ENCODE measurements at places on chromosomes 3 and 15.

- peak; percentile 62 for DNase-seq
Measured at GRCh38 chr3:64685800-64686445, 1.9 kb downstream of the ADAMTS9 start.

GRCh38 chr3:159776779-159777178 is 211.9 kb upstream of the IL12A start:
- DNase-seq: no peak

GRCh38 chr3:5029715-5030114 is 50.5 kb downstream of the BHLHE40 start:
- no peak for DNase-seq

DNA sequence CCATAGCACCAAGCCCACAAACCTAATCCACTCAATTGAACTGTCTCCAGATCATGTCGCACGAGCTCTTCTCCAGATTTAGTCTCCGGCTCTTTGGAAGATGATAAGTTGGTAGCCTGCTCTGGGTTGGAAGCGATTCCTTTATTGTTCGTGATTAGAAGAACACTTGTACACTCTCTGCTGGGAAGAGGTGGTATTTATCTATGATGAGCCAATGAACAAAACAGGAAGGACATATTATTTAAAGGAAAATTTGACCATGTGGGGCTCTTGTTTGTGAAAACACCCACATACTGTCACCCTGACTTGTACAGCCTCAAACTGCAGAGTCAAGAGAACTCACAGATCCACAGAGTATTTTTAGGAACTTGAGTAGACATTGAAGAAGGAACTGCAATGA is 54.4 kb downstream of the MYZAP start:
- DNase-seq: no peak

DNA sequence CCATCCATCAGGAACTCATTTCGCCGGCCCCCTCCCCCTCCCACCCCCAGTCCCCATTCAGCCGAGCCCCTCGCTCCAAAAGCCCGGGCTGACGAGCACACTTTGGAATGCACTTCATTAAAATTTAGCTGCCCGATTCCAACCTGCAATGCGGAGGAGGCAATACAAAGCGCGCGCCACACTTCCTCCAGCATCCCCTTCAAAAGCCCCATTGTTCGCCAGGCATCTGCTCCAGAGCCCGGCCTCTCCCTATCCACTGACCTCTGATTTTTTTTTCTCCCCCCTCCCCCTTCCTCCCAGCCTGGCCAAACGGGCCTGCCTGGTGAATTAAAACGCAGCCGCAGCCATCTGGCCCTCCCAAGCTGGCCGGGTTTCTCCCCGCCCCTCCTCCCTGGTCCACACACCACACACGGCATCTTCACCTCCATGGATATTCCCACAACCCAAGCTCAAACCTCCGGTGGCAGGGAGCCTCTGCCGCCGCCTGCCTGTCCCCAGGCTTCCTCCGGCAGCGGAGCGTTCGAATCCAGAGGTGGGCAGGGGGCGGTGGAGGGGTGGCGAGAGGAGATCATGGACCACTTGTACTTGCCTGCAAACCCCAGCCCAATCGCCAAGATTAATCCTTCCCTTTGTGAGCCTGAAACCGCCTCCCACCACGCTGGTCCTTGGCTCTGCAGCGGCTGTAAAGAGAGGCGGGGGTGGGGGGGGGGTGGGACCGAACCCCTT is 441.3 kb downstream of the MAGI1 start:
- no peak for DNase-seq

DNA sequence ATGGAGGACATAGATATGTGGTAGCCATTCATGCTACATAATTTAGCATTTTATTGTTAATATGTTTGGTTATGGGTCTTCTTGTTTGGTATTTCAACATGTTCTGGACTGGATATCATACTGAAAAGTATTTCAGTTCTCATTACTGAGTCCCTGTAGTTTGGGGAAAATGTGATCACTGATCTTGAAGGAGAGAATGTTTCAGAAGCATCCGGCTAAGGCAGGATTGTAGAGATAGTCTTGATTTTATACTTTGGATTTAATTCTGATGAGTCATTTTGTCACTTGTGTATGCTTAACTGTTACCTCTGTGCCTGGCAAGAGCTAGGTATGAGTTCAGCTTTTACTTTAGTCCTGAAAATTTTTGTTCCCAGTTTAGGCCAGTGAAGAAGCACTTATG is 7.1 kb downstream of the CHD2 start:
- DNase-seq: no peak

GRCh38 chr3:28989646-28990089 is 291.2 kb upstream of the RBMS3 start:
- peak; percentile 6 for DNase-seq

GRCh38 chr3:55912880-55913279 is 425.8 kb upstream of the WNT5A start:
- DNase-seq: no peak

DNA sequence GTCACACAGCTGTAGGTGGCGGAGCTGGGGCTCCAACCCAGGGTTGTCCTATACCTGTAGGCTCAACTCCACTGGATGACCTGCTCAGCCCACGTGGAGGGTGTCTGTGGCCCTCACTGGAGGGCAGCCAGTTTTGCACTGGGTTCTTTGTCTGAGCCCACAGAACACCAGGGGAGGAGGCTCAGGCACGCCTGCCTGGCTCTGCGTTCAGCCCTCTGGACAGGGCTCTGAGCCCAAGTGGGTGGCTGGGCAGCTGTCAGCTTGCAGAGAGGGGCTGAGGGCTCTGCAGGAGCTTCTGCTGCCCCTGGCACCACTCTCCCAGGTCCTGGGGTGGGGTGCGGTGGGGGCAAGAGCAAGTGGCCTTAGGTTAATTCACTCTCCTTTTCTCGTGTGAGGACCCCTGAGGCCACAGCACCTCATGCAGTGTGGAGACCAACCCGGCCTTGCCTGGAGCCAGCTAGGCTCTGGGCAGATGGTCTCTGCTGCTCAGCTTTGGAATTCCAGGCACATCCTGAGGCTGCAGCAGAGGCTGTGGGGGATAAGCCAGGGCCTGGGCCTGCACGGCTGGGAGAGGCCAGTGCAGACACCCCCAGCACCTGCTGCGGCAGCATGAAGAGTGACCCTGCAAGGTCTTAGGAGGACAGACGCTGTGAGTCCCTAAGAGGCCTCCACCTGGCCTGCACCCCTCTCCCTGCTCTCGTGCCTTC is 23.5 kb downstream of the DUSP7 start:
- no peak for DNase-seq

GRCh38 chr3:5431146-5431545 is 243.6 kb downstream of the EDEM1 start:
- DNase-seq: peak; percentile 31

GRCh38 chr3:123755085-123755484 is 129.0 kb downstream of the MYLK start:
- DNase-seq: no peak

DNA sequence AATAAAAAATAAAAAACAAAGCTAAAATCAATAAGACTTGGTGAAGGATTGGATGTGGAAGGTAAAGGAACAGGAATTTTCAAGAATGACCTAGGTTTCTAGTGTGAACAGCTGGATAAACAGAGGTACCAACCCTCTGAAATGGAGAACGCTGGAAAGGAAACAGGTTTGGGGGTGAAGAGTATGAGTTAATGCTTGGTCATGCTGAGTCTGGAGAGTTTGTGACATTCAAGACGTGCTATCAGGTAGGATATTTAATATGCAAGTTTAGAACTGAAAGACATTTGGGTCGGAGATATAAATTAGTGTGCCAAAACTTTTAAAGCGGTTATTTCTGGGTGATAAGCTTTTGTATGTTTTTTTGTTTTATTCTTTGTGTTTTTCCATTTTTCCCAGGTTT is 11.4 kb upstream of the KLHL6 start:
- DNase-seq: no peak

- DNase-seq: no peak
Measured at GRCh38 chr15:41825145-41825544, 2.7 kb upstream of the JMJD7 start.

GRCh38 chr3:191357909-191358308 is 27.6 kb upstream of the UTS2B start:
- DNase-seq: no peak

- DNase-seq: peak; percentile 64
Measured at GRCh38 chr15:89662893-89663626, 7.8 kb upstream of the KIF7 start.

DNA sequence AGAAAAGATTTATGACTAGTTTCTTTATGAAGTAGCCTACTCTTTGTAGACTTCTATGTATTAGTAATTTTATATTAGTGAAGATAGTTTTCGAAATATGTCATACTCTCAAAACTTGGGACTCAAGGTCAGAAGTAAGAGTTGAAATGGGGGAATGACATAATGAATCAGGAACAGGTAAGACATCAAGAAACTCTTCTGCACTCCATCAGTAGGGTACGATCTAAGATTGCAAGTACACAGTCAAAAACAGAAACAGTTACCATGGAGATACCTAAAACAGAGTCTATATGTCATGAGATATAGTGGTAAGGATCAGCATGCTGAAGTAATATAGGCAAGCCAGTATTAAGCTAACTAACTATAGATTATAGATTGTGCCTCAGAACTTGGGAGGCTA is 187.0 kb upstream of the MLF1 start:
- DNase-seq: no peak

- DNase-seq: no peak
Measured at GRCh38 chr15:67549736-67550135, 7.2 kb downstream of the MAP2K5 start.

DNA sequence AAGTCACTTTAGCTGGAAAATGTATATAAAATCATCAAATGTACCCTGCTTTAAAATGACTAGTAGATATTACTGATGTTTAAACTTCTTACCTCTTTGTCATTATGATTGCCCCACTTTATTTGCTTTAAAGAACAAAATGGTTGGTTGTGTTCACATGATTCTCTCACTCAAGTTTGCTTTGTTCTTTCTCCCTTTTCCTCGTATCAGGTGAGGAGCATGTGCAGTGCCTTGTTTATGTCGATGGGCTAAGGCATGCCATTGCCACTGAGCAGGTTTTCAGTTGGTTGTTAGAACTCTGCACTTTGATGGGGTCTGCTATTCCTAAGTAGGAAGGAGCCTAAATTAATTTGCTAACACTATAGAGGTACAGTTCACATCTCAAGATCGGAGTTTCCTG is 5.3 kb downstream of the MAP2K5 start:
- DNase-seq: no peak

DNA sequence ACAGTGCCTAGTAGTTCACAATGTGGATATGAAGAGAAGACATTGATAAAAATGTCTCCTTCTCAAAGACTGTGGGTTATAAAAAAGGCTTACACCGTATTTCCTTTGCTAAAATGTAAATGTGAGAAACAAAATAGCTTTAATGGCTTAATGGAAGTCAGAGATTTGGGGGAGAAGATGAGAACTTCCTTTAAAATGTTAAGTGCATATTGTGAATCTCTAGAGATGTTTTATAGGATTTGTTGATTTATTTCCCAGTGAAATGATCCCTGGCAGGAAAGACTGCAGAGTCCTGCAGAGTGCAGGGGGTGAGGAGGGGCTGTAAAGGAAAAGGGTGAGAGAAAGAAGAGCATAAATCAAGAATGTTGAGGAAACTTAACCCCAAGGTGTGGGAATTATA is 305.1 kb downstream of the GAP43 start:
- DNase-seq: no peak

DNA sequence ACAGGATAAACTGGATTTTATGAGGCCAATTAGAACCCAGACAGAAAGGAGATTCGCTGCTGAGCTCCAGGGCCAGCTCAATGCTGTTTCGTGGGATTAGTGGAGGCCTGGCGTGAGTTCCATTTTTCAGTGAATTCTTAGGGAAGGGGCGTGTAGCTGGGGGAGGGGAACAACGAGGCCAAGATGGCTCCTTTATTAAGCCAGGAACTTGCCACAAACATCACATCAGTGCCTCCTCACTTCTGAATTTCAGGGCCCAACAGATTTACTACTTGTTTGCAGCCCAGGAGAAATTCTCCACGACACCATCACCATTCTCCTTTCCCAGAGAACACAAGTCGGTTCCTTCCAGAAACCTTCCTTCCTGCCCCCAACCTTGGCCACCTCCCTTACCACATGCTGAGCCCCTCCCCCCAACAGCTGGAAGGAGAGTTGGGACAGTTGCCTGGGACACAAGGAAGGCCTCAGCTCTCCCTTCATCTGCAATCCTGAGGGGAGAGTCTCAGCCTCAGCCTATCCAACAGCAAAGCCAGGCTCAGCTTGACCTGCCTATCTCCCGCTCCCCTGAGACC is 5.8 kb downstream of the IGDCC4 start:
- no peak for DNase-seq

- DNase-seq: no peak
Measured at GRCh38 chr3:23817508-23818223, 11.9 kb downstream of the UBE2E1 start.

GRCh38 chr15:67941648-67942310 is 101.9 kb upstream of the RNU6-1 start:
- DNase-seq: no peak

- peak; percentile 42 for DNase-seq
Measured at GRCh38 chr3:191244242-191244867, 45.3 kb downstream of the OSTN start.

- no peak for DNase-seq
Measured at GRCh38 chr3:36893826-36894225, 51.0 kb downstream of the TRANK1 start.

- DNase-seq: no peak
Measured at GRCh38 chr3:157782236-157782635, 279.0 kb upstream of the VEPH1 start.

- peak; percentile 48 for DNase-seq
Measured at GRCh38 chr15:90097475-90097874, 4.8 kb downstream of the IDH2 start.

- no peak for DNase-seq
Measured at GRCh38 chr3:65619451-65619881, 419.3 kb downstream of the MAGI1 start.

- no peak for DNase-seq
Measured at GRCh38 chr3:29312960-29313452, 32.1 kb downstream of the RBMS3 start.

GRCh38 chr3:184176377-184177330 is 2.0 kb downstream of the AP2M1 start:
- peak; percentile 78 for DNase-seq
